ENCODE measurements at places on chromosomes 1 and 21.

DNA sequence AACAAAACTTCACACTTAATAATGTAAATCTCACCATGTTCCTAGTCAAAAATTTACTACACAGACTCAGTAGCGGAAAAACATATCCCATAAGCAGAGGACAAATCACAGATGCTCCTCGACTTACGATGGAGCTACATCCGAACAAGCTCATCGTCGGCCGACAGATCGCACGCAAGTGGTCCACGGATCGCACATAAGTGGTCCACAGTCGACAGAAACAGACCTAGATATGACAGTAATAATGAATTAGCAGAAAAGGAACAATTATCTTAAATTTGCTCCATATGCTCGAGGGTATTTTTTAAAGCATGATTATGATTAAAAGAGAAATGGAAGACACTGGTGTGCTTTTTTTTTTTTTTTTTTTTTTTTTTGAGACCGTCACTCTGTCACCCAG is 36.3 kb downstream of the WDR4 start:
- no peak for DNase-seq

- DNase-seq = no peak
These were observed 22.1 kb downstream of the PAX7 start for GRCh38 chr1:18652791-18653190.

GRCh38 chr1:9724706-9725476 is 73.4 kb downstream of the PIK3CD start:
- peak; percentile 68 for DNase-seq

DNA sequence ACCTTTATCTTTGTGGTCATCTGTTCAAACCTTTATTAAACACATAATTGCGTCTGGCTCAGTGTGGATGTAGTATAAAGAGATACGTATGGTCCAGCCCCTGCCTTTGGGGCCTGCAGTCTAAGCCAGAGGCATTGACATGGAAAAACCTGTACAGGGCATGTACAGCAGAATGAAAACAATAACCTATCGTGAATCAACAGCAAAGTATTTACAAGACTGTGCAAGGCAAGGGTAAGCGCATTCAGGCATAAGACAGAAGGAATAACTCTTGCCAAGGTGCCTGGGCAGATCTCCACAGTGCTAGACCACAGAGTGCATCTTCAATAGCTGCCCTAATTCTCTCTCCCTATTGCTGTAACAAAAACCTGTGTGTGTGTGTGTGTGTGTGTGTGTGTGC is 35.5 kb downstream of the KIRREL1 start:
- DNase-seq = no peak

DNA sequence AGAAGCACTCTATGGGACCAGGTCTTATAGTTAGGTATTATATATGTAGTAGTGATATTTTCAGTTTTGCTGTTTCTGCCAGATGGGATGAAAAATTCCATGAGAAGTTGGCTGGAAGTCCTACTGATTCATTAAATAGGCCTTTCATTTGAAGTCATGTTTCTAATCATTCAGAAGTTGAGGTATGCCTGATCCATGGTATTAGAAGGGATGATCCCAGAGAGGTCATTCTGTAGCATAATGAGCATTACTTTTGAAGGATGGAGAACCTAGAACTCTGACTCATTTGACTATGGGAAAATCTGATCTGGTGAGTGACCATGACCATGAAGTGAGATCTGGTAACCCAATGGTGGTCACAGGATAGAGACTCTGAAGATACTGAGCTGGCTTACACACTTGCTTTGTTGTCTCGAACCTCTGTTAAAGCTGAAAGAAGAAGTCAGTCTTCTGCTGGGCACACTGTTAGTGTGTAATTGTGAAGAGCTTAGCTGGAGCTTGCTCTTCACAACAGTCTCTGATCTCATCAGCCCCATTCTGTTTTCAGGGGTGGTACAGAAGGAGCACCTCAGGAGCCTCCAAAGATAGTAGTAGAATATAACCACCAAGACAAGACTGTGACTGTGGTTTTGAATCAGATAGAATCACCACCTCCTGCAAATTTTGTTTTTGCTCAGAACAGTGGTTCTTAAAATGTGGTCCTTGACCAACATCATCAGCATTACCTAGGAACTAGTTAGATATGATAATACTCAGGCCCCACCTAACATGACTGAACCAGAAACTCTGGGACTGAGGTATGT is 9.0 kb downstream of the MGST3 start:
- DNase-seq = no peak
